Cortex of kidney (tissue), 1 donor: ENCODE measurements at places on chromosomes 5 and 9.

DNA sequence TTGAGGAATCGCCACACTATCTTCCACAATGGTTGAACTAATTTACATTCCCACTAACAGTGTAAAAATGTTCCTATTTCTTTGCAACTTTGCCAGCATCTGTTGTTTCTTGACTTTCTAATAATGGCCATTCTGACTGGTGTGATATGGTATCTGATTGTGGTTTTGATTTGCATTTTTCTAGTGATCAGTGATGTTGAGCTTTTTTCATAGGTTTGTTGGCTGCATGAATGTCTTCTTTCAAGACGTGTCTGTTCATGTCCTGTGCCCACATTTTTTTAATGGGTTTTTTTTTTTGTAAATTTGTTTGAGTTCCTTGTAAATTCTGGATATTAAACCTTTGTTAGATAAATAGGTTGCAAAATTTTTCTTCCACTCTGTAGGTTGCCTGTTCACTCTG is 615.9 kb downstream of the SEMA5A start:
- DNase-seq = no peak

- no peak for DNase-seq
Observed at GRCh38 chr5:10452768-10453331, 11.2 kb downstream of the ROPN1L start.

GRCh38 chr9:111362526-111362925 is 32.5 kb upstream of the OR2K2 start:
- no peak for DNase-seq

DNA sequence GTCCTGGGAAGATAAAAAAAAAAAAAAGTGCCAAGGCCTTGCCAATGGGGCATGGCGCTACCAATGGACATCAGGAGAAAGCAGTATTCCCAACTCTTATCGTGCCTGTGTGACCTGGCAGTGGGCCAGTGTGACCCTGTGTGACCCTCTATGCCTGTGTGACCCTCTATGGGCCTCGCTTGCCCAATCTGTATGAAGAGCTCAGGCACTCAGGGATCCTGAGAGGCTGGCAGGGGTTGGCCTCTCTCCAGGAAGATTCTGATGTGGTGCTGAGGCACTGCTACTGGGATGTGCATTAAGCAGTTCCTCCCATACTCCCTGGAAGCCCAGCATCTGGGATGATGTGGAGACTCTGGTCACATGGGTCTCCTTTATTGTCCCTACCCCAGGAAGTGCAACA is 179.2 kb downstream of the MACROH2A1 start:
- no peak for DNase-seq
